ENCODE measurements at places on chromosomes 5 and 9. TPM values are rescaled to one million over a fixed set of nuclear protein-coding genes. Genes with fewer than 3 reads are reported as not detected.

DNA sequence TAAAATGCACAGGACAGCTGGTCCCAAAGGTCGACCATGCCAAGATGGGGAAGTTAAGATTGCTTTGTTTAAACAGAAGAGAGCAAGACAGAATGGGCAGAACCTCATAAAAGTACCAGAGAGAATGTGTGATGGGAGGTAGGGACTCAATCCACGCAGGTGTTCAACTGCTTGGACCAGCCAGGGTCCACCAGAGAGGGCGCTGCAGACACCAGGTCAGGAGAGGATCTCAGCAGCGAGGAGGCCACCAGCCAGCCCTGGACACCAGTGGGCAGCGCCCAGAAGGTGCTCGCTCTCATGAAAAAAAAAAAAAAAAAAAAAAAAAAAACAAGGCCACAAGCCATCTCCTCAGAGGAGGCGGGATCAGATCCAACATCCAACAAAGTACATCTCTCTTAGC, 81.8 kb downstream of the SHC3 start:
- H3K27ac ChIP-seq = no peak overlapping the region
- no peak overlapping the region for H3K4me3 ChIP-seq
- H3K27me3 ChIP-seq = no peaks in the 10 kb centered on the region

Gene RNF208
- total RNA-seq = 6.2 TPM

DNA sequence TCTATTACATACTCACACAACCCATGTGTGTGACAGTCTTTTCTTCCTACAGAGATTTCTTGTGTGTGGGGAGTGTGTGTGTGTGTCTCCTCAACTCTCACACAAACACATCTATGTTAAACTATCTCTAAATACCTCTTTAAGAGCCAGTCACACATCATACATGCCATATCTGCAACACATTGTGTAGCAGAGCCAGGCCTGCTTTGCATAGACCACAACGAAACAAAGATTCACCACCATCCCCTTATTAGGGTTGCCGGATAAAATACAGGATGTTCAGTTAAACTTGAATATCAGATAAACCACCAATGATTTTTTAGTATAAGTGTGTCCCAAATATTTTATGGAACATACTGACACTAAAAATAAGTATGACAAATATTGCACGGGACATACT, 2.3 kb downstream of the FAM170A start:
- no peak overlapping the region for H3K27ac ChIP-seq
- no peak for DNase-seq
- no peaks in the 10 kb centered on the region for H3K4me1 ChIP-seq
- no peaks in the 10 kb centered on the region for H3K36me3 ChIP-seq
- H3K27me3 ChIP-seq = no peaks in the 10 kb centered on the region

- H3K27ac ChIP-seq = no peak overlapping the region
- no peak for DNase-seq
- no peaks in the 10 kb centered on the region for H3K36me3 ChIP-seq
Observed at GRCh38 chr5:162474239-162474638, 406.7 kb downstream of the GABRG2 start.

DNA sequence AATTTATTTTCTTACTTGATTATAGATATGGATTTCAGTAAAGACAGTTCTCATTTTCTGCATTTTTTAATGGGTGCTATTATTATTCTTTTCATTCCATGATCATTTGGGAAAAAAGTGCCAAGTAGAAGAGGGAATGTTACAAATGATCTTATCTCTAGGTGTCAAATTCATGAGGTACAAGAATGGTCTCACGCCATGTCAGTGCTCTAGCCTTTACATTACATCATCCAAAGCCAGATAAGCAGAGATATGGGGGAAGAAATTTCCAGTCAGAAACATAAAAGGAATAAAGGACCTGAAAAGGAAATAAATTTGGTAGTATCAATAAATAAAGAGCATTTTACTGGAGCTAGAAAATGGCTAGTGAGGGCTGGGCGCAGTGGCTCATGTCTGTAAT, 1544.2 kb upstream of the CDH6 start:
- H3K36me3 ChIP-seq = no peaks in the 10 kb centered on the region
- H3K4me1 ChIP-seq = no peaks in the 10 kb centered on the region
- H3K27ac ChIP-seq = no peak overlapping the region
- no peaks in the 10 kb centered on the region for H3K27me3 ChIP-seq
- no peak overlapping the region for H3K4me3 ChIP-seq

Gene CCIN
- total RNA-seq = 3.0 TPM

DNA sequence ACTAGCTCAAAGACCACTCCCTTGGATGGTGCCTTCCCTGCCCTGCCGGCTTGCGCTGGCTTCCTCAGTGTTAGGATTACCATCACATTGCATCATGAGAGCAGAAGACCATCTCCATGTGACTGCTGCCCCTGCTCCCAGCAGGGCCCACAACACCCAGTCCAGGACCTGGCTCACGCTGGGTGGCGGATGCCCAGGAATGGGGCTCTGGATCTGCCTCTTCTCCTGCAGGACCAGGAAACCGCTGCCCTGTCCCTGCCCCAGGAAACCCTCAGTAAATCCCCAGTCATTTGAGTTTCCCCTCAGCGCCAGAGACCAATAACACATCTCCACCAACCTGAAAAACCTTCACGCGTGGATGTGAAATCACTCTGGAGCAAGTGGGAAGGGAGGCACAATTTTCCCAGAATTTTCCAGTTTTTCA, 3.3 kb upstream of the RNF44 start:
- H3K36me3 ChIP-seq = no peaks in the 10 kb centered on the region
- H3K27ac ChIP-seq = no peak overlapping the region
- no peak for DNase-seq
- no peak overlapping the region for H3K4me3 ChIP-seq

Gene PDE8B
- 66.0 TPM for total RNA-seq

- H3K4me3 ChIP-seq = no peak overlapping the region
- no peaks in the 10 kb centered on the region for H3K27me3 ChIP-seq
- no peaks in the 10 kb centered on the region for H3K4me1 ChIP-seq
- no peak for DNase-seq
- no peak overlapping the region for H3K27ac ChIP-seq
- no peaks in the 10 kb centered on the region for H3K36me3 ChIP-seq
Observed at GRCh38 chr5:149651686-149652085, 70.4 kb downstream of the ARHGEF37 start.

DNA sequence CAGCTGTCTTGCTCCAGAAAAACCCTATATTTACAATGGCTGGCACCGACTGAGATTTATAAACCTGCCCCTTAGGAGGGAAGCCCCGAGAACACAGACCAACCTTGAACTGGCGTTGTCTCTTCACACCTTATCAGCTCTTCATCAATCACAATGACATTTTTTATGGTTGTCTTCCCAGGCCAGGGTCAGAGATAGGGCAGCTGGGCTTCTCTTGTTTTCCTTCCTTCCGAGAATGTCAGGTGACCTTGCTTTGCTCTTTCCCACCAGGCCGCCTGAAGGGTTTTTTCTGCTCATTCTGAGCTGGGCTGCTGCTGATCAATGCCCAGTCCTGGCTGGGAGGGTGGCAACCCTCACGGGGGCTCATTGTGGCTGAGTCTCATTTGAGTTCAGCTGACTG, 619.1 kb downstream of the CCDC171 start:
- no peaks in the 10 kb centered on the region for H3K36me3 ChIP-seq
- H3K4me3 ChIP-seq = no peak overlapping the region
- no peaks in the 10 kb centered on the region for H3K27me3 ChIP-seq

GRCh38 chr5:37533851-37534250, 154.7 kb downstream of the WDR70 start:
- peaks cover 3% of the 10 kb centered on the region for H3K36me3 ChIP-seq
- no peak for DNase-seq
- H3K4me1 ChIP-seq = no peaks in the 10 kb centered on the region
- H3K4me3 ChIP-seq = no peak overlapping the region
